ENCODE measurements at places on chromosomes 4 and X. TPM values are rescaled to one million over a fixed set of nuclear protein-coding genes. Genes with fewer than 3 reads are reported as not detected.

GRCh38 chr4:174553828-174554227 is 31.5 kb upstream of the HPGD start:
- DNase-seq: no peak

DNA sequence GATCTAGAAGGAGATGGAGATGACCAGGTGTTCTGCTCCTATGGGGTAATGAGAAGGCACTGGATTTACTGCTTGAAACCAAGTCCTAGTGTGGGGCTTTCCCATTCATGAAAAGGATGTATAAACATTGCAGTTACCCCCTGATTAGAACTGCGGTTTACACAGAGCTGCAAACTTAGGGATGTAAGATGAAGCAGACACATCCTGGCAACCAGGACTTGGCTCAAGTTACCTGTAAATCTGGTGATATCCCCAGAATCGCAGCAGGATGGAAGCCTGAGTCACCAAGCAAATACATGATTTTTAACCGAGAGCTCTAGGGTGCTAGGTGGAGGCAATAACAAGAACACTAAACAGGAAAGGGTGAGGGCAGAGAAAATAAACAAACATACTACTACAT is 178.6 kb upstream of the MAMLD1 start:
- no peak for DNase-seq

- DNase-seq: no peak
Measured at GRCh38 chr4:149344436-149344835, 471.2 kb downstream of the IQCM start.

Gene APELA
- total RNA-seq: not detected
